GM12864 (cell line): ENCODE measurements at places on chromosomes 2 and 18.
A peak's percentile ranks its signal among the peaks of the same experiment; 100 is the strongest.

- no peak for DNase-seq
Observed at GRCh38 chr2:229715895-229716507, 1.6 kb upstream of the DNER start.

- DNase-seq: no peak
Observed at GRCh38 chr2:129877795-129878775, 101.4 kb upstream of the RAB6C start.

DNA sequence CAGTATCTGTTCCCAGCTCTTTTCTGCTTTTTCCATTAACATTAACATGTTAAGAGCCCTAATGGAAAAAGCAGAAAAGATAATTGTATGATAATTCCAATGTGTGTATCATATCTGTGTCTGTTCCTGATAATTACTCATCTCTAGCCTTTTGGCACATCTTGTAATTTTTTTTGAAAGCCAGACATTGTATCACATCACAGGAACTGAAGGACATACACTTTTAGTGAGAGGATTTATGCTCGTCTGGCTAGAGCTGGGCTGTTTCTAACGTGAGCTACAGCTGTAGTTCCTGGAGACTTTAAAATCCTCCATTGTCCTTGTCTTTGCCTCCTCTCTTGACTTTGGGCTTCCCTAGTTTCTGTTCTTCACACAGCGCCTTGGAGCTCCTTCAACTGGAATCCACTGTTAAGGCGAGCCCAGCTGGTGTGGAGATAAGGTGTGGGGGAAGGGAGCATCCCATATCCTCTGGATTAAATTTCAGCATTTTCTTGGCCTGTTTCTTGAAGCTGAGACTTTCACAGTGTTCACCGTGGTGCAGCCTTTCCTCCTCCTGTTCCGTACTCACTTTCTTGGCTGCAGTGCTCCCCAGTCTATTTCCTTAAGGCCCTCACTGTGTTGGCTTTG lies 211.5 kb downstream of the GALR1 start:
- no peak for DNase-seq

DNA sequence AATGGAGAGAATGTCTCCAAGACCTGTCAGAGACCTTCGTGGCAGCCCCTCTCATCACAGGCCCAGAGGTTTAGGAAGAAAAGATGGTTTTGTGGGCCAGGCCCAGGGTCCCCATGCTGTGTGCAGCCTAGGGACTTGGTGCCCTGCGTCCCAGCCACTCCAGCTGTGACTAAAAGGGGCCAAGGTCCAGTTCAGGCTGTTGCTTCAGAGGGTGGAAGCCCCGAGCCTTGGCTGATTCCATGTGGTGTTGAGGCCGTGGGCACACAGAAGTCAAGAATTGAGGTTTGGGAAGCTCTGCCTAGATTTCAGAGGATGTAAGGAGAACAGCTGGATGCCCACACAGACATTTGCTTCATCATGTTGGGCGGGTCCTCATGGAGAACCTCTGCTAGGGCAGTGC lies 45.1 kb upstream of the ACTR2 start:
- DNase-seq: no peak

DNA sequence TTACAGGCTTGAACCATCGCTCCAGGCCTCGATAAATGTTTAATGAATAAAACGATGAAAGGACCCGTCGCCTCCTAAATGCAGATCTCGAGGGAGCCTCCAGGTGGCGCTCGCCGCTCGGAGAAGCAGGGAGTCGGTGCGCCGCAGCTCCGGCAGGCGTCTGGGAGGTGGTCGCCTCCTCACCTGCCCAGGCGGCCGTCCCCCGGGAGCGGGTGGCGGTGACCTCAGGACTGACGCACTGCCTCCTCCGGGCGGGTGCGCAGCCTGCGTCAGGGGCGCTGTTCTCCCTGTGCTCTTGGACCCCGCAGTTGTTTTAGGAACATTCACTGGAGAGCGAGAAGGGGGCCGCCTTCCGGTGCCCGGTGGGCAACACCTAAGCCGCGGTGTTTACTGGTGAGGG lies 38.6 kb upstream of the POLE4 start:
- DNase-seq: no peak

DNA sequence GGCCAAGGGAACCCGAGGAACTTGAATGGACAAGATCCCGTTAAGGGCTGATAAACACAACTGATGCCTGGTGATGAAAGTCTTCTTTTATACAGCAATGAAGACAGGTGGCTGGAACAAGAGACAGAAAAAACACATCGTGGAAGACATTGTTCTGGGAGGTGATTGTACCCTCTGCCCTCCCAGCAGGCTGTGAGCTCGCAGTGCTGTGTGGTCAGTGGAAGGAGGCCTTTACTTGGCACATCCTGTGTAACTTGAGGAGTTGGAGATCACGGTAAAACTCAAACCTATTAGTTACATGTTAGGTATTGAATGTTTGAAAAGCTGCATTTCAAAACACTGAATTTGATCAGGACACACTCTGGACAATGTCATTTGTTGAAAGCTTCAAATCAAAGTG lies 249.9 kb upstream of the EPAS1 start:
- DNase-seq: no peak

DNA sequence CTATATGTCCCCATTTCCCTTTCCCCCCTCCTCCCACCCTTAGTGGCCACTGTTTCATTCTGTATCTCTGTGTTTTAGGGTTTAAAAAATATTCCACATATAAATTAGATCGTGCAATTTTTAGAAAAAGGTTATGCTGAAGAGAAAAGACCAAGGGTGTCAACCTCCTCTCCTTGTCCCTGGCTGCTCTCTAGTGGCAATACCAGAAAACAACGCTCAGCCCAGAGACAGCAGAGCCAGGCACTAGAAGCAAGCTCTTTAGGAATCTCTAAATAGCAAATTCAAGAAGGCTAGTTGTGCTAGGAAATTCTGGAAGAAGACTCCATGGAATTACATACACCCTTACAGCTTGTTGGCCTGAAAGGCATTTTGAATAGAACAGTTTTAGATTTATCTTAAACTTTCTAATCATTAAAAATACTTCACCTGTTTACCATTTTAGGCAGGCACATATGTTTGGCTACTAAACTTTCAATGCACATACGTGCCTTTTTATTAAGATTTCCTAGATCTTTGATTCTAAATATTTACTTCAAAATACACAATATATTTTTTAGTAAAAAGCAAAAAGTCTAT lies 35.1 kb upstream of the RASGRP3 start:
- no peak for DNase-seq

- no peak for DNase-seq
Observed at GRCh38 chr2:105294844-105295481, 34.6 kb downstream of the TGFBRAP1 start.

GRCh38 chr2:158914066-158914465 lies 54.4 kb upstream of the TANC1 start:
- DNase-seq: no peak

DNA sequence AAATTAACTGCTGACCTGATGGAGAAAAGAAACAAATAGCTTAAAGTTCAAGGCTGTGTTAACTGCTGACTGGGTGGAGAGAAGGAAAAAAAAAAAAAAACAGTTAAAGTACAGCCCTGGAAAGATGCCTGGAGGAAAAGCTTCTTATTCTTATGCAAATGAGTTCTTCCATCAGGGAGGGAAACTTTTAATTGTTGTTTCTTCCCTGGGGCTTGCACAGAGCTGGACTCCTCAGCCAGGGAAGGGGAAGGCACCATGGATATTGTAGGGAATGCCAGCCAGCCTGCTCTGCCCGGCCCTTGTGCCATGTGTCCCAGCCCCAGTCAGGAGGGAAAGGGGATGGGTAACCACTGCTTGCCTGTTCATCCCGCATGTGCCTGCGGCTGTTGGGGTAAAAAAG lies 833.1 kb upstream of the CRIM1 start:
- no peak for DNase-seq

DNA sequence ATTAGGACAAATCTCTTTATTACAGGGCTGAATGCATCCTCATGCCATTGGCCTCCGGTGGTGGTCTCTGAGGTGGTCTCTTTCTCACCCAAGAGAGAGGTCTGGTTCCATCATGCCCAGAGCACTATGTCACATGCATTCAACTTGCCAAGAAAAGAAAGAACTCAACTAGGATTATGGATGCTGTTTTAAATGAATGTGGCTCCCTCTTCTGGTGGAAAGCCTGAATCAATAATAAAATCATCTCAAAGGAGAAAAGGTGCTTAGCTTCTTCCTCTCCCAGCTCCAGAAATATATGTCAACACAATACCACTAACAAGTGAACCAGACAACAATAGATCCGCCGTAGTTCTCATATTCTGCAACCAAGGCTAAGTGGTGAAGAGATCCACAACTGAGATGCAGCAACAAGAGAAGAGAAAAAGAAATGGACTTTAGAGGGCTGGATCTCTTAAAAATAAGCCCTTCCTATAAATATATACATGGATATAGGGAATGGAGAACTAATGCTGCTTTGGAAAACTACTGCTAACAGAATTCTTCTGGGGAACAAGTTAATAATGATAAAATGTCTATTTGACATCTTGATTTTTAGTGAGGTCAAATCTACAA lies 396.8 kb downstream of the NCKAP5 start:
- DNase-seq: peak; percentile 8

DNA sequence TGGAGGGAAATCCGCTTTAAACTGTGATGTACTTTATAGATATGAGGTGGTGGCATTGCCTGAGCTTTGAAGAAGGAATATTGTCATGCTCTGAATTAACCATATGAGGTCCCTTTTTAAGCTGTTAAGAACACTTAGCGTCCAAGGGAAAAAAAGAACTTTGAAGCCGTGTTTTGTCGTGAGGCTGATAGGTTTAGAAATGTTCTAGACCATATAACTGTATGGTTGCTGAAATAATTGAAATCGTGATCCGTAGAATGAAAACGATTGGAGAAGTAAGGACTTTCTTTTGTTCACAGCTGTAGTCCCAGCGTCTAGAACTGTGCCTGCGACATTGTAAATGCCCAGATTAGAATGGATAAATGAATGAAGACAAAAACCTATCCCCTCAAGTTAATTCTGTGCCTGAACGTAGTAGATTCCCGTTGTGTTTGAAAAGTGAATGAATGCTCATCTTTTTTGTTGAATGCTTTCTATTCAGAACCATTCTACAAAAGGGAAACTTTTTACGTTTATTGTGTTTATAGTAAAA lies 1.5 kb downstream of the SMCHD1 start:
- DNase-seq: no peak

DNA sequence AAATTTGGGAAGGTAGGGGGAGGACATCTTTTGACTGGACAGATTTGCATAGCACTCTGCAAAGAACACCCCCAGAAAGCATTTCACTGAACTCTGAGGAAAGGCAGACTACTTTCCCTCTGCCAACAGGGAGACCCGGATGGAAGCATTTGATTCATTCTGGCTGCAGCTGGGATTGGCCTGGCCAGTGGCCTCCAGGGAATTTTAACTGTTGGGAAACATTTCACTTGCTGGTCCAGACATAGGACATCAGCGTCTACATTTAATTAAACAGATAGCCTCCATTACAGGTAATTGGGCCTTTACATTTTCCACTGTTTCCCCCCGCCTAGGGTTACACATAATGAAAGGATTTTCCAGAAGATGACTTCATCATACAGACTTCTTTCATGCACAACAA lies 92.8 kb downstream of the MARCHF4 start:
- no peak for DNase-seq

DNA sequence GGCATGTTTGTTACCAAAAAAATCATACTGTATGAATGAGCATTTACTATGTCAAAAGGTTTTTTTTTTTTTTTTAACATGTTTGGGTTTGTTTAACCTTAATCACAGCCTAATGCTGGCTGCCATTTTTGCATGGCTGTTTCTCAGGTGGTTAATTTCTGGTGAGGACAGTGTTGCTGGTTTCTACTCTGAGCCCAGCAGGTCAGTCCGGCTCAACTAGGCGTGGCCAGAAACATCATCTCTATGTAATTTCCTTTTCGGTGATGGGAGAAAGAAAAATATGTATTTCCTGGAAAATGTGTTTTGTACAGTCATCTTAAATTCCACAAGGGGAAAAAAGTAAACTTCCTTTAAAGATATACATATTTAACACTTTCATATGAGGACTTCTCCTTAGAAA lies 24.9 kb upstream of the BZW1 start:
- DNase-seq: no peak

DNA sequence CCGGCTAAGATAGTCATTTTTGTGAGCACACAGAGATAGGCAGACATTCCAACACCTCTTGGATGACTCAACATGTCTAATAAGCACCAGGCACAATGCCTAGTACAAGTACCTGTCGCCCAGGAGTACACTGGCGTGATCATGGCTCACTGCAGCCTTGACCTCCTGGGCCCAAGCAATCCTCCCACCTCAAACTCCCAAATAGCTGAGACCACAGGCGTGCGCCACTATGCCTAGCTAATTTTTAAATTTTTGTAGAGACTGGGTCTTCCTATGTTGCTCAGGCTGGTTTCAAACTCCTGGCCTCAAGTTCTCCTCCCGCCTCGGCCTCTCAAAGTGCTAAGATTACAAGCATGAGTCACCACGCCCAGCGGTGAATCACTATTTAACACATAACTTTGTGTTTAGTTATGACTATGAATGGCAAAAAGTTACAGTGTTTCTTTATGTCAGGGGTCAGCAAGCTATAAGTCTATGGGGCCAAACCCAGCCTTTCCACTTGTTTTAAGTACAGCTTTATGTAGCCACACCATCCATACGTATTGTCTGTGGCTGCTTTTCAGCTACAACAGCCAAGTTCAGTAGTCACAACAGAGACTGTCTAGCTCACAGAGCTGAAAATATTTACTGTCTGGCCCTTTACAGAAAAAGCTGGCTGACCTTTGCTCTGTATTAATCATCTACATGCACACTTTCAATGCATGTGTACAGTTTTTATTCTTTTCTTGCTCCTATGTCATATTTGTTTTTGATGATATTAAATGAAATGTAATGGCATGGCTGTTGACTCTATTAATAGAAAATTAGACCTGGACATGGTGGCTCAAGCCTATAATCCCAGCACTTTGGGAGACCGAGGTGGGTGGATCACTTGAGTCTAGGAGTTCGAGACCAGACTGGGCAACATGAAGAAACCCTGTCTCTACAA lies 18.7 kb downstream of the ORC2 start:
- DNase-seq: peak; percentile 12

DNA sequence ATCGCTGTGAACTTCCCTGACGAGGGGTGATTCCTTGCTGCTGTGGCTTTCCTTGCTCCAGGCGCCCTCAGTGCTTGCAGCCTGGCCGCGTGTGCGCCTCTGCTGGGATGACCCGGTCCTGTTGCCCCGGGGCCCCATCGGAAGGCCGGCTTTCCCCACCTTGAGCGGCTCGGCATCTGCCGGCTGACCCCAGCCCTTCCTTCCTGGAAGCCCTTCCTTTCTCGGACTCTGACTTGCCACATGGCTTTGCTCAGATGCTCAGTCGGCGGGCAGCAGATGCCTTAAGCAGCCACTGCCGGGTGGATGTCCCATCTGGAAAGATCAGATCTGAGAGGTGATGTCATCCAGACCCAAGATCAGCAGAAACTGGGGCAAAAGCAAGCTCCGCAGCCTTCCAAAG lies 100.5 kb upstream of the ODC1 start:
- no peak for DNase-seq

GRCh38 chr2:119246884-119247843 lies 23.5 kb downstream of the STEAP3 start:
- DNase-seq: no peak
